ENCODE measurements at places on chromosomes 13 and 19. TPM values are rescaled to one million over a fixed set of nuclear protein-coding genes. Genes with fewer than 3 reads are reported as not detected.
A peak's percentile ranks its signal among the peaks of the same experiment; 100 is the strongest.

KLHL1 gene
- not detected for total RNA-seq

LRRC63 gene
- 0.95 TPM for total RNA-seq

OR7C1 gene
- total RNA-seq = not detected

PRSS57 gene
- 4.5 TPM for total RNA-seq

ZNF235 gene
- total RNA-seq = 11.6 TPM

LIG1 gene
- total RNA-seq = 65.2 TPM

ZNF878 gene
- not detected for total RNA-seq

SLC15A1 gene
- total RNA-seq = not detected

GRCh38 chr13:19984430-19985218, 26.1 kb downstream of the ZMYM2 start:
- DNase-seq = peak; percentile 59

DNA sequence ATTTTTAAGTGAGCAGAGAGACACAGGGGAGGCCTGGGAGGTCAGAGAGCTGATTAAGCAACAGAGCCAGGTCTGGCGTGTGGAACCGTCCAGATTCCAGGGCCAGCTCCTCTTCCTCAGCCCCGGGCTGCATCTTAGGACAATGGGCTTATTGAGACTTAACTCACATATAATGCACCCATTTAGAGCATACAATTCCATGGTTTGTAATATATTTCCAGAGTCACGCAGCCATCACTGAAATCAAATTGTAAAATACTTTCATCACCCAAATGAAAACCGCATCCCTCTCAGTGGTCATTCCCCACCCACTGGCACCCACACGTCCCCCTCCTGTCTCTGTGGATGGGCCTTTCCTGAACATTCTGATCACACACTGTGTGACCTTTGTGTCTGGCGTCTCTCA, 2.1 kb upstream of the HMG20B start:
- no peak for DNase-seq

DNA sequence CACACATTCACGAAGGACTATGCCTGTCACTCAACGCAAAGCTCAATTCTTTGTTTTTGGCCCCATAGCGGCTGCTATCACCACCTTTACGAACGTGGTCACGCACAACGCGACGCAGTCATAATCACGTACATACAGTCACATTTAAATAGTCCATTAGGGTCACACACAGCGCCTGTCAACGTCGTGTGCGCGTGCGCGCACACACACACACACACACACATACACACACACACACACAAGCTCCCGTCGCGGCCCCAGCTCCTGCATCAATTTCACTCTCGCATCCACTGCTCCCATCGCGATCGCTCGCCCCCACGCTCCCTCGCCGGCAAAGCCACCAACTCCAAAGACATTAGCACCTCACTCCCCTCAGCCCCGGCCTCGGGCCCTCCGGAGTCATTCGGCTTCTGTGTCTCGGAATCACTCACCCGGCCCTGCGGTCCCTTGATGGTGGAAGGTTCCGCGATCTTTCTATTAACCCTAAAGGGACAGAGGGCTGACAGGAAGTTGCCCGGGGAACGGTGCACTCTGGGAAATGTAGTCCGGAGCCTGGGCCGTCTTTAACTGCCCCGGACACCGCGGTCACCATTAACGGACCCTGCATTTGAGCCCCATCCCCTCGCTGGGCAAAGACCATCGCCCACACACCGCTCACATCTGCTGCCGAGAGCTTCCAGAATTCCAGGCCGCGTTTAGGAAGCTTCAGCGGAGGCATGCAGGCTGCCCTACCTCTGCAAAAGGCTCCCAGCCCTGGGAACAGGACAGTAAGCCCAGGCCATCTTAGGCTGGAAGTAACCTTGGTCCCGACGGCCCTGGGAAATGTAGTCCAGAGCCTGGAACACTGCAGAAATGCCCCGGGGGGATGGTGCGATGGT, at the start of gene ZNF790:
Gene ZNF790, minus strand, starts transcription at position 482 of the 878 bp plus-strand sequence. CDS start 12,768 bp downstream, outside the sequence.
- peak; percentile 83 for DNase-seq

- no peak for DNase-seq
These were observed 69.8 kb downstream of the CDK8 start for GRCh38 chr13:26323764-26324163.

- DNase-seq = no peak
These were observed 180.2 kb downstream of the SLITRK5 start for GRCh38 chr13:87851410-87851809.

DNA sequence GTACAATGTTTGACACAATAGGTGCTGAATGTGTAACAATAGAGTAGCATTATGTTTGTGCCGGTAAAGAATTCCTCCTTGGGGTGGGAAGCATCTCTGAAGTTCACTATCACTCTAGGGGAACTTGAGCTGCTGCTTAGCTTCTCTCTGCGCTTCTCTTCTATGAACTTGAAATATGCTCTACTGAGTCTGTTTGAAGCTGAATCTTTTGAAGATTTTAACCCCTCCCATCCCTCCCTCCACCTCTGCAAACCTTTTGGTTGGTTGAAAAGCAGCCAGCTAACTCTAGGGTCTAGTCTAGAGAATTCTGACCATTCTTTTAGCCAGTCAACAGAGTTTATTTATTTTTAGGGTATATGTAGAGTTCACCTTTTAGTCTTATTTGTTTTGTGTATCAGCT, 2.5 kb downstream of the PCCA start:
- no peak for DNase-seq

GRCh38 chr13:22880741-22881720, 299.7 kb upstream of the SGCG start:
- no peak for DNase-seq

- DNase-seq = no peak
These were observed 161.5 kb downstream of the MZT1 start for GRCh38 chr13:72565893-72566292.

GRCh38 chr13:41326661-41327060, 15.6 kb downstream of the NAA16 start:
- DNase-seq = no peak

- DNase-seq = no peak
These were observed at the start of gene DBP for GRCh38 chr19:48636859-48637448. Gene DBP (minus strand): TSS chr19:48637379. CDS start chr19:48636994, 385 bp downstream.

DNA sequence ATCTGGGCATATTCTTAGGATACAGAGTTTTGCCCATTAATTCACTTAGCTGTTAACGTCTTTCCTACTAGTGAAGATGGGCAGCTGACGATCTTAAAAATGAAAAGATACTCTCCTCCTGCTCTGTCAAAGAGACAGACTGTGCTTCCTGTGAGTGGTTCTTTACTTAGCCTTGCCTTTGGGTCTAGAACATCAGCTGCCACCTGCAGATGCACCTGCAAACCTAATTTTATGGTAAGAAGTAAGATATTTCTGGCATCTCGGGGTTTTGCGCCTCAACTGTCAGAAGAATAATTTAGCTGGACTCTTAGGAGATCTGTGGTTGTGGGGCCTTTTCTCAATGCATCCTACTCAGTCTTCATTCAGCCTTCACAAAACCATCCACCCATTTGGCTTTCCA, 36.2 kb downstream of the TRPC4 start:
- DNase-seq = no peak
